ENCODE measurements at places on chromosomes 5 and 9.

DNA sequence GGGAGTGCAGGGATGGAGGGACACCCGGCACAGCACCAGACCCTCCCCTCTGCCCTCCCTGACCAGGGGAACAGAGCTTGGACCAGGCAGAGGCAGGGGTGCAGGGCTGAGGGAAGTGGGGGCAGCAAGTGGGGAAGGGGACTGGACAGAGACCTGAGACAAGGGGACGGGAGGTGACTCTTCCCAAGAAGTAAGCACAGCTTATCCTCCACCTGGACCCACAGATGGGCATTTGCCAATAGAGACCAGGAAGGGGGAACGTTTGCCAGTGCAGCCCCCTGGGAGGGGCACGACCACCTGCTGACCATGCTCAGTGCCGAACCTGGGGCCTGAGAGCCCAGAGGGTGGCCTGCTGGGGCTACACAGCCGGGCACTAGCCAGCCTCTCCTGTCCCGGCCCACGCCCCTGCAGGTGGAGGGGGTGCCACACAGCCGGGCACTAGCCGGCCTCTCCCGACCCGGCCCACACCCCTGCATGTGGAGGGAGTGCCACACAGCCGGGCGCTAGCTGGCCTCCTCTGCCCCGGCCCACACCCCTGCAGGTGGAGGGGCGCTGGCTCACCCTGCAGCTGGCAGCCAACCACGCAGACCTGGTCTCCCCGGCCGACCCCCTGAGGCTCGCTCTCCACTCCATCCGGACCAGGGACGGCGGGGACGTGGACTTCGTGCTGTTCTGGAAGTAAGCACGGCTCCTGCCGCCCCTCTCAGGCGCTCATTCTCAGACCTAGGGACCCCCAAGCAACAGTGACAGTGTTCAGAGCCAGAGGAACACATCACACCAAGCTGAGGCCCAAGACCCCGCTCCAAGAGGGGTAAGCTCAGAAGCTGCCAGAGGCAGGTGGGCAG, 24.3 kb downstream of the GLT6D1 start:
- no peak for DNase-seq

DNA sequence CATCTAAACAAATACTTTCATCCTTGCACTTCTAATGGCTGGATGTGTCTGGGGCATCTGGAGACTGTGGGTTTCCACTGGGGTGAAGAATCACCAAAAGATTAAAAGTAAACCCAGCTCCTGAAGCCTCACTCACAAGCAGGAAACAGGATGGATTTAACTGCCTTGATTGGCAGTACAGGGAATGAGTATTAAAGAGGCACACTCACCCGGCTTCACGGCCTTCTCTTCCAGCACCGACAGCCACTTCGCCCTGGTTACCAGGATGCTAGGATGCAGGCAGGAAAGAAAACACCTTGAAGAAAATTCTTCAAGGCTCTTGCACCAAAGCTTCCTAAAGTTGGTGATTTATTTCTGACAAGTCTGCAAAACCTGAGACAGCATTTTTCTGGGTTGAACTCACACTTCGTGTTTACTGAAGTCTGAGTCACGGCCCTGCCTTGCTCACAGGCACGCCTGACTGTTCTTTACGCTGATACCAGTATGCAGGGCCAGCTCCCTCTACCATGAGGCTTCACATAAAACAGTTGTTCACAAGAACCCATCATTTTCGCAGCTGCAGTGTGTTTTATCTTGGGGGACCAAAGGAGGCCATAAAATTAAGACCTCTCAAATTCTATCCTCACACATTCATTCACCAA, 56.5 kb upstream of the ZNF354A start:
- no peak for DNase-seq

GRCh38 chr9:78325343-78325742, 28.4 kb downstream of the PSAT1 start:
- DNase-seq, result no peak

- DNase-seq, result peak; percentile 80
These were observed at the start of gene RIOK2 for GRCh38 chr5:97183100-97183929. RIOK2 (minus strand) TSS chr5:97183247; CDS start chr5:97183191, 56 bp downstream.

GRCh38 chr9:108270051-108270450, 585.7 kb downstream of the ACTL7B start:
- DNase-seq, result no peak

GRCh38 chr9:93678199-93679019, 102.0 kb downstream of the PHF2 start:
- DNase-seq, result no peak

DNA sequence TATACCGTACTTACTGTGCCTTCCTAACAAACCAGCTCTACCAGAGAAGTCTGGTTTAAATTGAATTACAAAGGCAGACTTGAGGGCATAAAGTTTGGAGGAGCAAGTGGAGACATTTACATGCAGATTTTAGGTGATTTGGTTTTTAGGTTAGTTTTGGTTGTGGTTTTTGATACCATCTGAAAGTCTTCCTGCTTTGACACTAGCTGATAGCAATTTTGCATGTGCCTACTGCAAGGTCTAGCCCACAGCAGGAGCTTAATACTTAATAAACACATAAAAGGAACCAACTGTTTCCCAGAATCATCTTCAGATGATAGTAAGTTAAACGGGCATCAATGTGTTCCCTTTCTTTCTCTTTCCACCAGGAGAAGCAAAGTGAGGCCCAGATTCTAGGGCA, 3.4 kb upstream of the ESM1 start:
- DNase-seq, result no peak

DNA sequence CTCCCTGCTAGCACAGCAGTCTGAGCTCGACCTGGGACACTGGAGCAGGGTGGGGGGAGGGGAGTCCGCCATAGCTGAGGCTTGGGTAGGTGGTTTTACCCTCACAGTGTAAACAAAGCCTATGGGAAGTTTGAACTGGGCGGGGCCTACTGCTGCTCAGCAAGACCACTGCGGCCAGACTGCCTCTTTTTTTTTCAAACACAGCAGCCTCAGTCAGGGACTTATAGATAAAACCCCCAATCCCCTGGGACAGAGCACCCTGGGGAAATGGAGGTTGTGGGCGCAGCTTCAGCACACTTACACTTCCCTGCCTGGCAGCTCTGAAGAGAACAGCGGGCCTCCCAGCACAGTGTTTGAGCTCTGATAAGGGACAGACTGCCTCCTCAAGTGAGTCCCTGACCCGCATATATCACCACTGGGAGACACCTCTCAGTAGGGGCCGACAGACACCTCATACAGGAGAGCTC, 151.1 kb upstream of the APC start:
- no peak for DNase-seq

DNA sequence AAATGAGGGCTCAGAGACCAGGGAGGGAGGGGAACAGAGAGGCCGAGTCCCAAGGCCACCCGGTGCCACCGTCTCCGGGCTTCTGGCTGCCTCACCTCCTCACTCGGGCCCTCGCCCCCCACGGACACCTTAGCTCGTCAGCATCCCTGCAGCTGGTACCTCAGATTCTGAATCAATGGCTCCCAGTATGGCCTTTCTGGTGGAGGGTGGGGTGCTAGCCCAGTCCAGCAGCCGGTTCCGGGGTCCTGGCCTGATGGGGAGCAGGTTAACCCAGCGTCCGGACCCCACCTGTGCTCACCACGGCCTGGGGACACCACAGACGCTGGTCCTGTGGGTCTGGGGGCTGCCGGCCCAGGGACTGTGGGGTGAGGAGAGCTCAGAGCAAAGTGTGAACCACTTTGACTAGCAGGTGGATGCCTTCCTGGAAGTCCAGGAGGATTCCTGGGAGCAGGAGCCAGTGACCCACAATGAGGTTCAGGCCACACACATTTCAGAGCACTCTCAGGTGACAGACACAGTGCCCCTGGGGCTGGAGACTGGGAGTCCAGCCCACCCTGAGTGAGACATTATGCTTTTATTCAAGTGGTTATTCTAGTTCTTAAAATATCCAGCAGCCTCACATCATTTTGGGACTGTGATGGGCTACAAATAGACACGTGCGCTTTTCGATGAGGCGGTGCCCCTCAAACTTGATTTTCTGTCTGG, 53.3 kb downstream of the AHRR start:
- no peak for DNase-seq

- DNase-seq, result no peak
These were observed 64.2 kb upstream of the STK32A start for GRCh38 chr5:147170603-147171002.

GRCh38 chr5:160494451-160494850, 72.8 kb downstream of the PTTG1 start:
- no peak for DNase-seq

DNA sequence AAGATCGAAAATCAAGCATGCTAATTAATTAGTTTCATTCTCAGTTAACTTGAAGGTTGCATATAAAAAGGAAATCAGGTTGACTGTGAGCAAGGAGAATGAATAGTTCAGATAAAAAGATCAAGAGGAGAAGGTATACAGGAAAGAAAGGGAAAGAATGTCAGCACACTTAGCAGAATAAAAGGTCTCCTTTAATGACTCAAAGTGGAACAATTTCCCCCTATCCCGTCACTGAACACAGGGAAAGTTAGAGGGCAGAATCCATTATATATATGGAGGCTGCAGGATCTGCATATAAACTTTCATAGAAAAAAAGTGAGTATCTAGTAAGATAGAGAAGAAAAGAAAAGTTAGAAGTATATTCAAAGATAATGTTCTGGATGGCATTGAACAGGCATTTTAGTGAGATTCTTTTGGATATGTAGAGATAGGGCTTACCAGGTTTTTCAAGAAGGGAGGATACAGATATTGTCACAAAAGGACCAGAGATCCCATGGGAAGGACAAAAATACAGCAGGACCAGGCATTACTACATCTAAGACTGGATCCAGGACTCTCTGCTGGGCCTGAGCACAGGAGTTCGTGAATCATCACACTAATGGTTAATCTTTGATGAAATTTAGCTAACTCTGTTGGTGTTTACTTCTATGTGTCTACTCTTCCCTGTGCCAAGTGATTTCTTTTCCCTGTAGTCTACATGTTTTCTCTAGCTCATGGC, 988.2 kb upstream of the ARRDC3 start:
- DNase-seq, result no peak

DNA sequence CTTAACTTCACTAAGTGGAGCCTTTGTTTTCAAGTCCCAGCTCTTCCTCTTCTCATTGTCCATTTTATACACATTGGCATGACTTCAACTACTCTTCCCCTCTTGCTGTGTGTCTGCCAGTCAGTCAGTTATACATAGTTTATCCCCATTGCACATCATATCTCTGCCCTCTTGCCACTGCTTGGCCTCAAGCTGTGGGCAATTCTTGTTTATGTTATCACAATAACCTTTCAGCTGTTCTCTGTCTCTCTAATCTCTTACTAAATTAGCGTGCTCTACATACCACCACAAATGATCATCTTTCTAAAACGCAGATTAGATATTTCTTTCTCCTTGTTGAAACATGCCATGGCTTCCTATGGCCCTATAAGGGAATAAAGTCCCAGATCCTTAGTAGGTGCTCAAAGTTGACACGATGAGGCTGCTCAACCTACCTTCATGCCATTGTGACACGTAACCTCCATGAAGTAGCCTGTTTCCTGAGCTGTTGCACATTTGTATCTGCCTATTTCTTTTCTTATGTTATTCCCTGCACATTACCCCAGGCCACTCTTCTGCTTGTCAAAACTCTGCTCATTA, 239.3 kb downstream of the GAS1 start:
- no peak for DNase-seq

GRCh38 chr5:175682664-175683063, 24.8 kb downstream of the HRH2 start:
- DNase-seq, result no peak

- DNase-seq, result no peak
These were observed 232.8 kb downstream of the PDE4D start for GRCh38 chr5:59660737-59661136.

GRCh38 chr9:95506678-95507463, 9.9 kb downstream of the PTCH1 start:
- DNase-seq, result no peak

DNA sequence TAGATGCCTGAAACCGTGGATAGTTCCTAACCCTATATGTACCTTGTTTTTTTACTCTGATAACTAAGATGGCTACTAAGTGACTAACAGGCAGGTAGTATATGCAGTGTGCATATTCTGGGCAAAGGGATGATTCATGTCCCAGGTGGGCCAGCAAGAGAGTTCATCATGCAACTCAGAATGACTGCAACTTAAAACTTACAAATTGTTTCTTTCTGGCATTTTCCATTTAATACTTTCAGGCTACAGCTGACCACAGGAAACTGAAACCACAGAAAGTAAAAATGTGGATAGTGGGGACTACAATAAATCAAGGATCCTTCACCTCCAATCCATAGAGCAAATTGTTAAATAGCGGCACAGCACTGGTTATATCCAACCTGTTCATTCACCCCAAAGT, 30.7 kb upstream of the VCAN start:
- DNase-seq, result no peak

- no peak for DNase-seq
These were observed 225.9 kb downstream of the RFX3 start for GRCh38 chr9:3299872-3300271.

DNA sequence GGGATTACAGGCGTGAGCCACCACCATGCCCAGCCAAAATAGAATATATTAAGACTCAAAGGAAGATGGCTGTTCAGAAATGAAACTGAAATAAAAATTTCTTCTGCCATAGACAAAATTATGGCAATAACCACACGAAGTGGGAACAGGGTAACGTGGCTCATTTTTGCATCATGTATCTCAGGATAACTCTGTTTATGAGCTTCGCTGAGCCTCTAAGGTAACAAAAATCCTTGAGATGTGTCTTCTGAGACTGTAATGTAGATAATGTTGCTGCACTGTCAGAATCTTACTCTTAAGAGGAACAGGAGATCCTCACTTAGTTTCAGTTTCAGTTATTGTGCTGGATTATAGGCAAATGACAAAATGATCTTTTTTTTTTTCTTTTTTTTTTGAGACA, 153.8 kb downstream of the GOLPH3 start:
- DNase-seq, result no peak

DNA sequence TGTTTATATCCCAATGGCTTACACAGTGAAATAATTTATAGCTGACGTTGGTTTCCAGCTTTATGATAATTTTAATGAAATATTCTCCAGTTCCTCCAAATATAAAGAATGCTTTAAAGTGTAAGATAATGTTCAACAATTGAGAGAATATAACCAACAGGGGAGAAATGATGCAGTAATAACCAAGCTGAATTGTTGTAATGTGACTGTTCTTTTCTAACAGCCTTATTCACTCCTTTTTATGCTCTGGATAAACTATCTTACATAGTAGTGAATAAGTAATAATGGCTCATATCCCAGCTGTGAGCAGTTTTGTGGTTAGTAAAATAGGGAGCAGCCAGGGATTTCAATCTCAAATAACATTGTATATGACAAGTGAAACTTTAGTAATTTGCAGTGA, 2348.7 kb upstream of the ACO1 start:
- no peak for DNase-seq

GRCh38 chr9:98132806-98133631, 14.0 kb upstream of the TRIM14 start:
- no peak for DNase-seq
